H1 (cell line): ENCODE measurements at places on chromosomes 6 and 20. TPM values are rescaled to one million over a fixed set of nuclear protein-coding genes. Genes with fewer than 3 reads are reported as not detected.

- no peak for DNase-seq
Observed at GRCh38 chr6:154622618-154623336, 110.4 kb upstream of the SCAF8 start.

The CAGE1 gene
- 0.09 TPM in 1 of 2 replicates, not detected in the other for total RNA-seq

GRCh38 chr6:98834060-98835031 lies at the start of gene POU3F2:
Gene POU3F2 (plus strand): TSS chr6:98834574. CDS start chr6:98834874, 300 bp downstream.
- peak; percentile 92 for DNase-seq

The DUSP15 gene
- total RNA-seq = 0.91 and 1.0 TPM in 2 replicates

The KCNB1 gene
- total RNA-seq = 0.58 and 0.59 TPM in 2 replicates

GRCh38 chr6:104625536-104625935 lies 234.2 kb downstream of the HACE1 start:
- DNase-seq = no peak

DNA sequence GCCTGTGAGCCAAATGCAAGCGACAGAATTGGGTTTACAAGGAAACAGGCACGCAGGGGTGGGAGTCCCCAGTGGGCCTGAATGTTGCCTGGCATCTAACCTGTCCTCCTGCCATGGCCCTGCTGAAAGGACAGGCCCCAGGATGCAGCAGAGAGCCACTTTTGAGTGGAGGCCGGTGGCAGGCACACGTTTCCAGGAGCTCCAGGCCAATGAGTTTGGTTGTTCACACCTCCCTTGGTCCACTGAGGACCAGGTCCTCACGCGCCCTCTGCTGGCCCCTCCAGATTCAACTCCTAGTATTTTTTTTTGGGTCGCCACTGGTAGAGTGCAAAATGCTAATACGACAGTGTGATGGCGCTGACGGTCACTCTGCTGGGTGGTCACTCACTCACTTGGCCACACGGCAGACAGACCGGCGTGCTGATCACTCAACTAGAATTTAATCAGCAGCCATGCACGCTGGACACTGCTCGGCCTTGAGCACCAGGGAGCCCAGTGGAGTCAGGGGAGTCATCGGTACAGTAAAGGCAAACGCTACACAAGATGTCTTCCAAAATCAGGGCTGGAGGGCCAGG lies 81.7 kb upstream of the NFATC2 start:
- DNase-seq = peak; percentile 53

The SAMD10 gene
- 3.0 and 3.8 TPM in 2 replicates for total RNA-seq

- DNase-seq = no peak
Observed at GRCh38 chr6:41671376-41671775, 33.1 kb downstream of the MDFI start.

DNA sequence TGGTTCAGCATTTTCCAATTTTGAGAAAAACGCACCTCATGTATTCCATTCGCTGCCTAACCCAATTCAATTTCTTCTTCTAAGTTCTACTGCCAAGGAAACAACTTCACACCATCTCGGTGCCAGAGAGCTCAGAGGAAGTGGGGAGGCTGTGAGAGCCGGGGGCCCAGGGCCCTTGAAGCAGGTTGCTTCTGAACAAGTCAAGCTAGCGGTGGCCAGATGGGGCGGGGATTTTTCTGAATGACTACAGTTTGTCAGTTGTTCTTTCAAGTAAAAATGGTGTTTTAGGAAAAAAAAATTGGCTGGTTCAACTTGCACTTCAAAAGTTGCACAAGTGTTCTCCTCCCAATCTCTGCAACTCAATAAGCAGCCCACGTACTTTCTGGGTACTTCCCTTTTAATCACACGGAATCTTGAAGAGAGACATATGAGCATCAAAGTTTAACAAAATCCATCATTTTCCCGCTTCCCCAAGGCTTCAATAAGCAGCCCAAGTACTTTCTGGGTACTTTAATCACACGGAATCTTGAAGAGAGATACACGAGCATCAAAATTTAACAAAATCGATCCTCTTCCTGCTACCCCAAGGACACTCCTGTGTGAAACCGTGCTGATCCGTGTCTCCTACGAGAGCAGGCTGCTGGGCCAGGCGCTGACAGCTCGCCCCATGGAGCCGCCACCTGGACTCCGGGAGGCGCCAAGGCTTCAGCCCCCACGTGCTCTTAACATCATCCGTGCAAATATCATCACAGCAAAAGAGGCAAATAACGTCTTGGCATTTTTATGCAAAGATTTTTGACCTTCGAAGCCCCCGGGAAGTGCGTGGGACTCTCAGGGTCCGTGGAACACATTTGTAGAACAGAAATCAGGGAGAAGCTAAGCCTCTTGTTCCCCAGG lies 186.7 kb upstream of the PDE10A start:
- DNase-seq = no peak

GRCh38 chr6:134590449-134590848 lies 272.5 kb upstream of the SGK1 start:
- DNase-seq = no peak

The TRDN gene
- 37.5 and 41.6 TPM in 2 replicates for total RNA-seq

The MARCKS gene
- 111 and 117 TPM in 2 replicates for total RNA-seq

- DNase-seq = no peak
Observed at GRCh38 chr6:160141001-160141726, 19.5 kb downstream of the SLC22A1 start.

The PSORS1C1 gene
- 0.36 and 0.52 TPM in 2 replicates for total RNA-seq

DNA sequence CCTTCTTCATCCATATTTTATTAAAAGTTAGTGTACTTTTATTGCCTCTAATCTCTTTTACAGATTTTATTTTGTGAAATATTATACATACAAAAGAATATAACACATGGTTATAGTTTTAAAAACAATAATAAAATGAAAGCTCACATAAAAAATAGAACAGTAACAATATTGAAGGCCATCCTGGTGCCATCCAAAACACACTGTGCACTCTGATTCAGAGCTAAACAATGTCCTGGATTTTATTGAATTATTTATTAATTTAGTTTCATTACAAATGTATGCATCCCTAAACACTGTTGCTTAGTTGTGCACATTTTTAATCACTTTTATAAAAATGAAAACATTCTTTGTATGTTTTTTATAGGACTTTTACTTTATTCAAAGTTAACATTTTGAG lies 32.9 kb downstream of the RNF217 start:
- DNase-seq = no peak

DNA sequence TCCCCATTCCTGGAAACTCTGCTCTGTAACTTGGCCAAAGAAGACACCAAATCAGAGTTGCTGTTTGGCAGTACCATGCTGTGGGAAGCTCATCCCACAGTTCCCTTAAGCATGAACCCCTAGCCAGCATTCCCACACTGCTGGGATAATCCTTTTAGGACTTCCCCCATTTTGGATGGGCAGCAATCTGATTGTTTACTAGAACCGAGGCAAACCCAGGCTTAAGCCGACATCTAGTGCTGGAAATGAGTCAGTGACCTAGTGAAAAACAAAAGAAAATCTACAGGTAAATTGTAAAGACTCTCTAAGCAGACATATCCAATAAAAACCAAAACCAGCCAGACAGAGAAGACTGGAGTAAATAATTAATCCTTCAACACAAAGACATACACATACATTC lies 5.2 kb downstream of the DNAH8 start:
- DNase-seq = no peak

The POM121L2 gene
- 0.09 and 0.17 TPM in 2 replicates for total RNA-seq

GRCh38 chr6:52653151-52653550 lies 17.8 kb upstream of the TMEM14A start:
- DNase-seq = no peak

- DNase-seq = no peak
Observed at GRCh38 chr6:115817161-115817560, 243.5 kb downstream of the FRK start.

DNA sequence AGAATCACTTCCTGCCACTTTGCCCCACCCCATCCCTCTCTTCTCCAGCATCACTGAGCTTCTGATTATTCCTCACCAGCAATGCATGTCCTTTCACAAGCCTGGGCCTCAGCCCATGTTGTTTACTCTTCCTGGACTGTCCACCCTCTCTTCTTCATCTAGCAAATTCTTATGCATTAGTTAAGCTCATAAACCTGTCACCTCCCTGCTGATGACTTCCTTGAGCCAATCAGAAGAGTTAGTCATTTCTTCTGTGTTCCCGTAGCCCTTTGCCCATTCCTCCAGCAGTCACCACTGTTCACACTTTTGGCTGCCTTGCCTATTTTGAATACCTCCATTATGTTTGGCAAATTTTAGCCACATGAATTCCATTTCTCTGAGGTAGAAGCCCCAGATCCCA lies 4.1 kb upstream of the CRYBG1 start:
- DNase-seq = no peak

The PROKR2 gene
- 2.6 and 3.3 TPM in 2 replicates for total RNA-seq

DNA sequence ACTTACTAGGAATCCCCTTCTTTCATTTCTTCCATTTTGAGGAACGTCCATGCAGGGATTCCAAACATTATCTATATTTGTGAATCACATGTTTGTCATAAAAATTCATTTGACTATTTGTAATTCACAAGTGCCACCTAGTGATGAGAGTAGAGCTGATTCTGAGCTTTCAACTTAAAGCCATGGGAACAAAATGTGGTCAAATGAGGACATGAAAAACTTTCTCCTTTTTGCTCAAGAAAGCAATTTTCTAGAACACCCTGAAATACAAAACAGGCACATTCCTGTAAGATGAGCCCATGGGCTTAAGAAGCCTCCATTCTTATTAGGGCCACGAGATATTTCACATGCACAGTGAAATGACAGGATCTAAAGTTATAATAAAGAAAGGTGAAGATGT lies 12.3 kb downstream of the MAP3K7 start:
- DNase-seq = no peak

- no peak for DNase-seq
Observed at GRCh38 chr20:5822569-5822968, 72.4 kb downstream of the SHLD1 start.

DNA sequence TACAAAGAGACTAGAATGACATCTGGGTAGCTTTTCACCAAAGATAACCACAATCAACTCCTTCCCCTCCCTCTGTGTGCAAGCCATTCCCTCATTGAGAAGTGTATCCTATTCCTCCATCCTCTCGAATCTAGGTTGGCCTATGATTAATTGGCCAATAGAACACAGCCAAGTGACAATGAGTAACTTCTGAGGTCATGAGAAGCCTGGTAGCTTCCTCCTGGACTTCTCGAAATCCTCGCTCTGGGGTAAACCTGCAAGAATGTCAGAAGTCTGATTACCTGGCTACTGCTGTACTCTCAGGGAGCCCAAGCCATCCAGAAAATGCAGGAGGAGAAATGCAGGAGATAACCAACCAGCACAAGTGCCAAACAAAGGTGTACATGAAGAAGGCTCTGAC lies 13.1 kb downstream of the ARHGAP18 start:
- no peak for DNase-seq

DNA sequence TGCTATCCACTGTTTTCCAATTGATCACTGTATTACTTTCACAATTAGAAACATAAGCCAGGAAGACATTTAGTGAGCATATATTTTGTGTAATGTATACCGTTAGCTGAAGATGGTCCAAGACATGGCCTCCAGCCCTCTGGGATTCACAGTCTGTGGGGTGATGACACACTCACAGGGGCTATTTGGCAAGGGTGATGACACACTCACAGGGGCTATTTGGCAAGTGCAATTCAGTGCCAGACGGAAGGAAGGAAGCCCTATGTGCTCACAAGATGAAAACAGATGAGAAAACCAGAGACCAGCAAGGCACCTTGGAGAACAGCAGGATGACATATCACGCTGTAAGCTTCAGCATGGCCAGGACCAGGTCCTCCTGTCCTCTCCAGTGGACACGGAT lies 183.7 kb downstream of the MBOAT1 start:
- no peak for DNase-seq

The TRIM31 gene
- not detected in 2 replicates for total RNA-seq

The OTOR gene
- total RNA-seq = not detected in 2 replicates

The FNDC1 gene
- 0.30 and 0.42 TPM in 2 replicates for total RNA-seq

- no peak for DNase-seq
Observed at GRCh38 chr6:137357263-137357947, 136.8 kb downstream of the OLIG3 start.

The IL17A gene
- not detected in 2 replicates for total RNA-seq

The TINAG gene
- total RNA-seq = not detected in 2 replicates

GRCh38 chr6:23692184-23692583 lies 433.8 kb upstream of the NRSN1 start:
- DNase-seq = no peak

The MEI4 gene
- 0.23 and 0.24 TPM in 2 replicates for total RNA-seq

The ADGB gene
- total RNA-seq = not detected in 2 replicates

The CST4 gene
- not detected in 2 replicates for total RNA-seq

GRCh38 chr6:13425943-13426931 lies 61.2 kb downstream of the GFOD1 start:
- no peak for DNase-seq

- DNase-seq = no peak
Observed at GRCh38 chr20:50296450-50297375, 106.1 kb downstream of the CEBPB start.

The SCGN gene
- not detected in 2 replicates for total RNA-seq

The PAX1 gene
- not detected in 2 replicates for total RNA-seq

The GSTA4 gene
- total RNA-seq = 13.2 and 13.9 TPM in 2 replicates

- no peak for DNase-seq
Observed at GRCh38 chr6:112288475-112288874, 34.1 kb upstream of the LAMA4 start.

- no peak for DNase-seq
Observed at GRCh38 chr6:108897371-108897770, 49.1 kb downstream of the ARMC2 start.

The AVP gene
- 0.77 TPM in 1 of 2 replicates, not detected in the other for total RNA-seq

The NANP gene
- 6.2 and 6.6 TPM in 2 replicates for total RNA-seq

The FAM162B gene
- 2.9 and 3.2 TPM in 2 replicates for total RNA-seq

- no peak for DNase-seq
Observed at GRCh38 chr6:29924287-29924686, 18.0 kb upstream of the HLA-A start.

DNA sequence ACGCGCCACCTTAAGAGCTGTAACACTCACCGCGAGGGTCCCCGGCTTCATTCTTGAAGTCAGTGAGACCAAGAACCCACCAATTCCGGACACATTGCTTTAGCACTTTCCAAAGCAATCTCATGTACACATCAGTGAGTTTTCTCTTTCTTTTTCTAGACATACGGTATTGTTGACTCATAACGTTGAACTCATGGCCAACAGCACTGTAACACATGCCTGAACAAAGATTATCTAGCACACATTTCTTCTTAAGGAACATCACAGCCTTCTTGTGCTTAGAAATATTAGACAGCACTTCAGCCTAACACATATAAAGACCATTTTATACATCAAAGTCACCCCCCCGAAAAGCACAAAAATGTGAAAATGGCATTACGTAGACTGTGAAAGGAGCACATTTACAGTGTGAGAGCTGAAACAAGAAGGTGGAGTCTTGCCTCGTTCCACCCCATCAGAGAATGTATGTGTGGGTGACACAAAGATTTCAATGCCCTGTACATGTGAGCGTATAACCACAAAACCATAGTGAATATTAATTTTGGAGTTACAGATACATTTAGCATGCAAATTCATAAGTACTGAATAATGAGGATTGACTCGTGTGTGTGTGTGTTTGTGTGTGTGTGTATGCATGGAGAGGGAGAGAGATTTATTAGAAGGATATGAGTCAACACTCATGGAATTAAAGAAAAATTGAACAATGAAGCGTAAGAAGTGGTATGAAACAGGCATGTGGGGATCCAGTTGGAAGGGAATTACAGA lies 134.1 kb downstream of the FAM83B start:
- no peak for DNase-seq

- DNase-seq = no peak
Observed at GRCh38 chr6:55651015-55651414, 72.0 kb upstream of the HMGCLL1 start.

GRCh38 chr6:154977588-154977987 lies 17.5 kb upstream of the TIAM2 start:
- no peak for DNase-seq
